ENCODE measurements at places on chromosomes 11 and 22.
A peak's percentile ranks its signal among the peaks of the same experiment; 100 is the strongest.

DNA sequence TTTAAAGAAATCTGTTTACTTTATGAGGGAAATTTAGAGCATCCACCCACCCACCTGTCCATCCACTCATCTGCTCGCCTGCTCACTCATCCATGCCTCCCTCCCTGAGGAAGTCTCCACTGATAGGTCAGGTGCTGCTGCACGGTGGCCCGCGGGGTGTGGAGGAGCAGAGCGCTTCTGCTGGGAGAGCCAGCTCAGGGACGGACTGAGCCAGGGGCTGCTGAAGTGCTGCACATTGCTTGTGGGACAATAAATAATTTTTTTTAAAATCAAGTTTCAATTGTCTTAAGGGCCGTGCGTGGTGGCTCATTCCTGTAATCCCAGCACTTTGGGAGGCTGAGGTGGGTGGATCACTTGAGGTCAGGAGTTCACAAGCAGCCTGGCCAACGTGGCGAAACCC lies 148.9 kb downstream of the TBC1D22A start:
- no peak for DNase-seq

DNA sequence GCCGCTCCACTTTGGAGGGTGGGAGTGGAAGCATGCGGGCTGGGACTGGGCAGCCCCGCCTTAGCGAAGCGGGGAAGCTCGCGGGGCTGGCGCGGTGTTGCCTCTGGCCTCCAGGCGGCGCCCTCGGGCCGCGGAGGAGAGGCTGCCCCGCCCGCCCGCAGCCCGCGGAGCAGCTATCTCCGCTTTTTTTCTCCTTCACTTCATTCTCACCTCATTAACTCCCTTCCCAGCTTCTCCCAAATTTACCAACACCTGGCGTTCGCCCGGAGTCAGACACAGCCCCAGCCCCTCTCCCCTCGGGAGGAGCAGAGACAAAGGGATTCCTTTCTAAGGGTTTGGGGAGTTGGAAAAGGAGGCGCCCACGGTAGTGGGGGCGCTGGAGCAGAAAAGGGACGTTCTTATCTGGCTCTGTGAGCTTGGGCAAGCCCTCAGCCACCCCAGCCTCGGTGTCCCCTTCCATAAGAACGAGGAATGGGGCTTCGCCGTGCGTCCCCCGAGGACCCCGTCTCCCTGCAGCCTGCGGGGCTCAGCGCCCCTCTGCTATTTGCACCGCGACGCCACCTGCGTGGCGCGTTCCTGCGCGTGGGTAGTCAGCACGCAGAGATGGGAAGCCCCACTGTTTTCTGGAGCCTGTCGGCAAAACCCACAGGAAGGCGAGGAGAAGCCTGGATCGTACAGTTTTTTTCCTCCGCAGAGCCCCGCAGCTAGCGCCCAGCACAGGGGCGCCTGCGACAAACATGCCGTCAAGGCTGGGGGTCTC lies 1.5 kb upstream of the WNT11 start:
- peak; percentile 91 for DNase-seq

GRCh38 chr11:43546561-43547429 lies 133.7 kb upstream of the HSD17B12 start:
- DNase-seq: no peak

- DNase-seq: peak; percentile 43
Measured at GRCh38 chr11:2298795-2299761, 2.6 kb downstream of the C11orf21 start.

Data from hematopoietic multipotent progenitor cell treated with erythropoietin and hydrocortisone succinate and interleukin-3 and kit ligand, for 4 days (in vitro differentiated cells).